ENCODE measurements at places on chromosomes 6 and 20.
A peak's percentile ranks its signal among the peaks of the same experiment; 100 is the strongest.

- DNase-seq: no peak
These were observed 143.8 kb upstream of the LAMA2 start for GRCh38 chr6:128739112-128739511.

DNA sequence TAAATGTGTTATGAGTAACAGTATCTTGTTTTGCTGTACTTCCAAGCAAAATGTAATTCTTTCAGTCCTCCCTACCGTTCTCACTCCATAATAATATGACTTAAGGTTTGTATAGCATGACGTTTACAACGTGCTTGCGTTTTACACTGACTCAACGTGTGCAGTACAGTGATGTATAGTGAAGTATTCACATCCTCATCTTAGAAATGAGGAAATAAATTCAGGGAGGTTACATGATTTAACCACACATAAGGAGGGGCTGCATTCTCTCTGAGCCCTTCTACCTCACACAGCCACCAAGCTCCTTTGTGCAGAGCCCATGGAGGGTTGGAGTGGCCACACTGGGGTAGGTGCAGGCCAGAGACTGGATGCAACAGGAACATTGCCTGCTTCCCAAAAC lies 164.5 kb downstream of the MTHFD1L start:
- no peak for DNase-seq

- DNase-seq: no peak
These were observed 41.8 kb downstream of the OLIG3 start for GRCh38 chr6:137452333-137452894.

GRCh38 chr6:72783666-72784065 lies 161.8 kb downstream of the KCNQ5 start:
- no peak for DNase-seq

- DNase-seq: no peak
These were observed 359.6 kb downstream of the UTRN start for GRCh38 chr6:144644776-144645175.

- no peak for DNase-seq
These were observed 13.4 kb upstream of the TNFAIP3 start for GRCh38 chr6:137853569-137854213.

GRCh38 chr6:124993327-124993726 lies 31.1 kb downstream of the RNF217 start:
- DNase-seq: no peak

- no peak for DNase-seq
These were observed 51.9 kb downstream of the ILRUN start for GRCh38 chr6:34644716-34645115.

DNA sequence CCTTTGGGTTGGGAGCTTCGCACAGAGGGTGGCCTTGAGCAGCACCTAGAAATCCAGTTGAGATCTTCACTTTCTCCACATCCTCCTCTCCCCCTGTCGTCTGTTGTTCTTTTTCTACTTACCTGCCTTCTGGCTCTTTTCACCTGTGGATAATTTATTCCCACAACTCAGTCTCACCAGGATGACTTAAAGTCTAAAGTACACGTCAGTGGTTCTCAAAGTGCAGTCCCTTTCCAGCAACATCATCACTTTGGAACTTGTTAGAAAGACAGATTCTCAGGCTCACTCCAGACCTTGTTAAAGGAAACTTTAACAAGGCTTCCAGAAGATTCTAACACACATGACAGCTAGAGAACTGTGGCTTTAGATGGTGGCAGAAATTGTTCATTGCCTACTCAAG lies 27.7 kb upstream of the BCAS1 start:
- no peak for DNase-seq

DNA sequence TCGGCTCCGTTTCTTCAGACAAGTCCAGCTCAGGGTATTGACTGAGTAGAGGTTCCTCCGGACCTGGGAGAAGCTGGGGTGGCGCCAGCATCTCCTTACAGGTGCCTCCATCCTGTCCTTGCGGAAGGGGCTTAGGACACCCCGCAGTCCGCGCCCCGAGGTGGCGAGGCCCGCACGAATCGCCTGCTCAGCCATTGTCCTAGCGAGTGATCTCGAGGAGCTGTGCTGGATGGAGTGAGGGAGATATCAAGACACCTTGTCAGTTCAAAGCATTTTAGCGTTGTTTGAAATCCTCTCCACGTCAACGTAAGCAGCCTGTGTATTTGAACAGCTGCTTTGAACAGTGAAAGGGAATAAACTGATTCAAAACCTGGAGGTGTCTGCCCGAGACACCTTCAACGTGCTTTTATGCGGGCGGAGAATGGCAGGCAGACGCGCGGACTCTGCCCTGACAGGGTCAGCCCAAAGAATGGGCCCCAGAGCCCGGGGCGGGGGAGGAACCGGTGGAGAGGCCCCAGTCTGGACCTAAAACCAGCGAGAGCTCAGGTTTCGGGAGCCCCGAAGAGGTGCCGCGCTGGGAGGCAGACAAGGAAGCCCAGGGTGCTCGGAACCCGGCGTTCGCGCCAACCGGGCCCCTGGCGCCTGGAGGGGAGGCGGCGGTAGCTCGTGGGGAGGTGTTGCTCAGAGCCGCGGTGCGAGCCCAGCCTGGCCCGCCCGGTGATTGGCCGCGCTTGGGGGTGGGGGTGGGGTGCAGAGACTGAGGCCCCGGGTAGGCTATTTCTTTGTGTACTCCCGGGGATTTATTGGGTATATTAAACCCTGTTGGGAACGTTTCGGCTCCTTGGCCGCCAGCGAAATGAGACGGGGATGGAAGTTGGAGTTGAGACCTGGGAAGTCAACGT lies 3.1 kb upstream of the POU3F2 start:
- no peak for DNase-seq

- no peak for DNase-seq
These were observed 194.7 kb upstream of the SOX4 start for GRCh38 chr6:21398741-21399325.

DNA sequence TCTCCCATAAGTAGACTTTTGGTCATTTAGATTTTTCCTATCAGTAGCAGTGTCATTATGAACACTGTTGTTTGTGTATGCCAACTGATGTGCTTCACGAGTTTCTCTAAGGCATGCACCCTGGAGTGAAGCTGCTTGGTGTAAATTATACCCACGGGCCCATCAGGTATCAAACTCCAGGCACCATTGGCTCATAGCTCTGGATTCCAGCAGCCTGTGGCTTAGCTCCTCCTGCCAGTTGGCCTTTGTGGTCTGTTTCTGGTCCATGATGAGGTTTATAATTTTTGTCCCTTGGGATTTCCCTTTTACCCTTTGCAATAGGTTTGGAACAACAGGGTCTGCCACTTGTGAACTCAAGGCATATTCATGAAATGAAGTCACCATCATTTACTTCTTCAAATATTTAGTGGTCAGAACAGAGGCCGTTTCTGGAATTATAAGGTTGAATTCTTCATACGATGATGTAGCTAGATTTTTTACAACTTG lies 350.5 kb downstream of the PRL start:
- no peak for DNase-seq

DNA sequence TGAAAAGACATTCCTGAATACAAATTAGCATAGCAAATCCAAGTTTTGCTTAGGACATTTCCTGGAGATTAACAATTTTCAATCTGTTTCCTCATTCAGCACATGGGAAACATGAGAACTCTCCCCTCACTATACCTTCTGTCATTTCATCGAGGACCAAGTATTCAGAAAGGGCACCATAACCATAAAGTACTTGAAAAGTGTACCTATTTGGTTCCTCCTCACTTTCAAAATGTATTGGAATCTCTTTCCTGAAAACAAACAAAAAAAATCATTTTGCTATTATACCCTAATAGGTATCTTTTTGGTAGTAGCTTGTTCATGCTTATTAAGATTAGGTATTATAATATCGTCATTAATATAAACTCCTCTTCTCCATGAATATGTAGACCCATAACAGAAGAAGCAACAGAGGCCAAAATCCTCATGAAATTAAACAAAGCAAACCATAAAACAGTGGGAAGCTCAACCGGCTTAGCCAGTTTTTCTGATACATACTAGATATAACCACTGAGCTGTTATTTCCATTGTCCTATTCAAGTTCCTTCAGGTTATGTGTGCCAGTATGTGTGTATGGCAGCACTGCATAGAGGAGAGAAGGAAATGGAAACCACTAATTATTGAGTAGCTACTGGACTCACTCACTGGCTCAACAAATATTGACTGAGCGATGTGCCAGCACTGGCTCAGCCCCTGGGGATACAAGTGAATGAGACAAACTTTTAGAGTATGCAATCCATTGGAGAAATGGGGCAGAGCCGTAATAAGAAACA lies 274.0 kb downstream of the MAFB start:
- DNase-seq: no peak

DNA sequence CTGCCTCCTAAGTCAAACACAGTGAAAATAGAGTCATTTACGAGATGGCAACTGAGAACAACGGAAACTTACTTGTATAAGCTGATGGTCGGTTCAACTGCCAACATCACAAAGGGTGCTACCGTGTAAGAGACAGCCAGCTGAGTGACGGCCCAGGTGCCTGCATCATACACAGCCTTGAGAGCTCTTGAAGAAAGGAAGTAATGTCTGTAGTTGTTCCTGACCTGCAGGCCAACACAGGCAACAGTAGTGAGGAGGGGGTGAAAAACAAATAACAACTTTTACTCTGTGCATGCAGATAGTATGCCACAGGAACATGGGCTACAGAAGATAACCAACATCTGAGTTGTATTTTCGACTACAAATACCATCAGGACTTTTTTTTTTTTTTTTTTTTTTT lies 102.7 kb downstream of the MBOAT1 start:
- no peak for DNase-seq

DNA sequence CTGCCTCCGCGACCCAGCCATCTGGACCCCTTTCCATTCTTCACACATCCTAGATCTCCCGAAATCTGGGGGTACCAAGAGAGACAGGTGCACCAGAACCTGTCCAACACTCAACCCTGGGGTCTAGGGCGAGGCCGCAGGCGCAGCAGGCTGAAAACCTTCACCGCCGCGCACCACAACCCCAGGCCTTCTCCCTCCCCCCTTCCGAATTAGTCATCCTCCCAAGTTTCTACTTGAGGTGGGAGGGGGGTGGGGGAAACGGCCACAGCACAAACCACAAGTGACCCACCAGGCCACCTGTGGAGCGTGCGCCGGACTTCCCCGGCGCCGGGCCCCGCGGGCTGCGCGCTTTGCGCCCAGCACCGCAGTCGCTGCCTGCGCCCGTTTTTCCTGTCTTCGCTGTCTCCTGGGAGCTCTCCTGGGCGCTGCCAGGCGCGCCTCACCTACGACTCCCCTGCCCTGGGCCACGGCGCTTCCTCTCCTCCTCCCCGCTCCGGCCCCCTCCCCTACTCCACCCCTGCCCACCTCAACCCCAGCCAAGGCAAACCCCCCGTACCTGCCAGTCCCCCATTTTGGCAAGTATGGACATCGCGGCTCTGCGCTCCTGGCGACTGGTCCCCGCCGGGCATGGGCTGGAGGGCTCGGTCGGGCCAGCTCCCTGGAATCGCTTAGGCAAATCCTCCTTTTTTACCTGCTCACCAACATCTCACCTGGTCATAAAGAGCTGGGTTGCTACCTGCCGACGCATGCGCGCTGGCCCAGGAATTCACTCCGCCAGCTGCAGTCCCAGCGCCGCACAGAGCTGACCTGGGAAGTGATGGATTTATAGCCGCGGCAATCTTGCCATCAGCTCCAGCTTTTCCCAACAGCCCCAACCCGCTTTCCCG lies 4.2 kb upstream of the TFAP2A start:
- DNase-seq: no peak

DNA sequence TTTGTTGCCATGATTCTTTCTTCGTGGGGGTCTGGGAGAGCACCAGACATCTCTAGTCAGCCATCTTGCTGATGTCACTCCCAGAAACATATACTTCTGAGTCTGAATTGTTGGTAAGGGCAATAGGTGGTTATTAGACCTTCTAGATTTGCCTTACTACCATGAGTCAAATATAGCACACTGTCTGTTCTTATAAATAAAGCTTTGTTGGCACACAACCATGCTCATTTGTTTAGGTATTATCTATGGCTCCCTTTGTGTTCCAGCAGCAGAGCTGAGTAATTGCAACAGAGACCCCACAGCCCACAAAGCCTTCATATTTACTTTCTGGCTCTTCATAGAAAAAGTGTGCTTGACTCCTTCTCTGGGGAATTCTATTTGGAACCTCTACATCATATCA lies 62.9 kb downstream of the CDH26 start:
- no peak for DNase-seq

- peak; percentile 83 for DNase-seq
These were observed 227.4 kb downstream of the LRFN2 start for GRCh38 chr6:40359808-40360207.

GRCh38 chr6:116087437-116088027 lies 13.1 kb upstream of the NT5DC1 start:
- DNase-seq: no peak

GRCh38 chr6:157648561-157648960 lies 174.5 kb upstream of the SNX9 start:
- no peak for DNase-seq

DNA sequence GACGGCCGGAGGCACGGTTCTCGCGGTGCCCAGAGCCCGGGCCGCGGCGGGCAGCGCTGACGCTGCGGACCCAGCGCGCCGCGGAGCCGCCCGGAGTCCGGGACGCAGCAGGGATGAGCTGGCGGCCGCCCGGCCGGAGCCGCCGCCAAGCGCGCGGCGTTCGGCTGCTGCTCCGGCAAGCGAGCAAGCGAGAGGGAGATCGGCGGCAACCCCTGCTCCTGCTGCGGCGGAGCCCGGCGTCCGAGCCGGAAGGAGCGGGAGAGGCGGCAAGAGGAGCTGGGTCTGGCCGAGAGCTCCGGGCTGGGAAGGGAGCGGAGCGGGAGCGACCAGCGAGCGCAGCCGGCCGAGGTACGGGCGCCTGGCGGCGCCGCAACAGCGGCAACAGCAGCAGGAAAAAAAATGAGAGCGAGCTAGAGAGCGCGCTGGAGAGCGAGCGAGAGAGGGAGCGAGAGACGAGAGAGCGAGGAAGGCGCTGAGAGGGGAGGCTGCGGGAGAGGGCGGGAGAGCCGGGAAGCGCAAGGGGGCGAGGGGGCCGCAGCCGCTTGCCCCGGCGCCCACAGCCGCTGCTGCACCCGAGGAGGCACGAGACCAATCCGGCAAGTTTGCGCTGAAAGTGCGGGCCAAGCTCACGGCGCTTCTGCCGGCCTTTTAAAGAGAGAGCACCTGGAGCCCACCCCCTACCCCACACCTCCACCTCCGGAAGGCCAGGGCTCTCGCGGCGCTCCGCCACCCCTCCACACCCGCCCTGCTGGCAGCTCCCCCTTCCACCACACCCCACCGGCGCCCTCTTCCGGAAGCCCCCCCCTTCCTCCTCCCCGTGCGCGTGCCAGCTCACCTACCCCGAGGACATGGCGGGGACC lies 496 bp downstream of the GRM4 start:
- no peak for DNase-seq

- DNase-seq: no peak
These were observed 248.2 kb downstream of the LAMA2 start for GRCh38 chr6:129130959-129131681.
